LoVo (cell line): ENCODE measurements at places on chromosomes 3 and 15.

- no peak for DNase-seq
Observed at GRCh38 chr15:66481107-66481856, 16.3 kb downstream of the SNAPC5 start.

DNA sequence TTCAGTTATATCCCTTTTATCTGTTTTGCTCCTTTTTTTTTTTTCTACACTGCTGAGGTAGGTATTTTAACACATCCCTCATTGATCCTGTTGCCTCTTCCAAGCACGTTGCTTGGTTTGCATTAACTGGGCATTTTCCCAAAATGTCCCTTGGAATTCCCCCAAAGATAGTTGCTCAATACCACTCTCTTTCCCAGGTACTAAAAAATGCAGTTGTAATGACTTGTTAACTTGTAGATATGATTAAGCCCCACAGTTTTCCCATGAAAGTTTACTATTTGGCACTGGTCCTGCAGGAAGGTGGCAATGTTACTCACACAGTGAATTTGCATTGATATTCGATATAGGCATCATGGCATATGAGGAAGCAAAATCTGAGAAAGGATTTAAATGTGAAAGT lies 67.1 kb downstream of the GRM7 start:
- no peak for DNase-seq

DNA sequence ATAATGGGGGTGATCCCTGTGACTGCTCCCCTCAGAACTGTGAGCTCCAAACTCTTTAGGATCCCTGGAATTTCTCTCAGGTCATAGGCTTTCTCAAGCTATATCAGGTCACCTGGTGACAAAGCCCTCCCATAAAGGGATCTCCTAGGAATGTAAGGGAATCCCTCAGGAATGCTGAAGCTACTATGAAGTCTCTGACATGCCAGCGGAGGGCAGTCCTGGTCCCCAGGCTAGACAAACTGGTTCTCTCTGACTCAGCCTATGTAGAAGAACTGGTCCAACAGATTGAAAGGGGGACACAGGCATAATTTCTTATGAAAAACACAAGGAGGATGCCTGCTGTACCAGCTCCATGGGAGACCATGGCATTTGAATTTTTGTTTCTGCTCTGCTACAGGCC lies 6.7 kb downstream of the LPCAT4 start:
- no peak for DNase-seq

GRCh38 chr3:13878281-13879101 lies 1.4 kb downstream of the WNT7A start:
- DNase-seq = no peak

DNA sequence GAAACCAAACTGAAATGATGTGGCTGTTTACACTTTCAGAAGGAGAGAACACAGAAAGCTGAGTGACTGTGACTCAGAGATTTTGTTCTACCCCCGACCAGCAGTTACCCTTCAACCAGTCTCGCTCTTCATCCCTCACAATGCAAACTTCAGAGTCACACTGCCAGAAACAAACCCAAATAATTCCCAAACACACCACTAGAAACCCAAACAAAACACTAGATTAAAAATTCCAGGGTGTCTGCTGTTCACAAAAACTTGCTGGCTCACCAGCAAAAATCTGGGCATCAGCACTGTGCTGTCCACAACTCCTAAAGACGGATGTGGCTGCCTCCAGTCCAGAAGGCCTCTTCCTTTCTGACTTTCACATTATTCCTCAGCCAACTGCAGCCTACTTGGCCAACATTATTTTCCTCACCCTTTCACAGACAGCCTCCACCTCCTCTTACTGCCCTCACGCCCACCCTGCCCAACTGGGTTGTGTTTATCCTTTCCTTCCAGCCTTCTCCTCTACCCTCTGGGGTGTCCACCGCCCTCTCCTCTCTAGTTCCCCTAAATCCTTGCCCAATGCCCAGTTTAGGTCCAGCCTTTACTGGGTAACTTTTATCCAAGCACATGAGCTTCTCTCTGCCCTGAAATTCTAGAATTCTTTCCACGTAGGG lies 71.4 kb downstream of the MECOM start:
- no peak for DNase-seq

DNA sequence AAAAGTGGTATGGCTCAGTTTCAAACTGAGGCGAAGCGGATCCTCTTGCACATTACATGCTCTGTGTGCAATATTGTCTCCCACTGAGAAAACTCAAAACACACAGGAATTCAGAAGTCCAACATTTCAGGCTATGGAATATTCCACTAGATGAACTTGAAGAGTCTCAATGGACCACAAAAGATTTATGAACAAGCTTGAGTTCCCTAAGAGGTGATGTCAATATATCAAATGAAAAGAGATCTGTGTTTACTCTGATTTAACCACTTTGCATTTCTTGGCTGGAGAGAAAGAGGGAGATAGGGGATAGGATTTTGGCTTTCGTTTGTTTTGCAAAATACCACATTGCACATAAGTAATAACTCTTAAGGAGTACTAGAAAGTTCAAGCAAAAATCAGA lies 20.3 kb downstream of the PDZRN3 start:
- no peak for DNase-seq

GRCh38 chr15:36996538-36997181 lies 103.7 kb downstream of the MEIS2 start:
- DNase-seq = no peak

DNA sequence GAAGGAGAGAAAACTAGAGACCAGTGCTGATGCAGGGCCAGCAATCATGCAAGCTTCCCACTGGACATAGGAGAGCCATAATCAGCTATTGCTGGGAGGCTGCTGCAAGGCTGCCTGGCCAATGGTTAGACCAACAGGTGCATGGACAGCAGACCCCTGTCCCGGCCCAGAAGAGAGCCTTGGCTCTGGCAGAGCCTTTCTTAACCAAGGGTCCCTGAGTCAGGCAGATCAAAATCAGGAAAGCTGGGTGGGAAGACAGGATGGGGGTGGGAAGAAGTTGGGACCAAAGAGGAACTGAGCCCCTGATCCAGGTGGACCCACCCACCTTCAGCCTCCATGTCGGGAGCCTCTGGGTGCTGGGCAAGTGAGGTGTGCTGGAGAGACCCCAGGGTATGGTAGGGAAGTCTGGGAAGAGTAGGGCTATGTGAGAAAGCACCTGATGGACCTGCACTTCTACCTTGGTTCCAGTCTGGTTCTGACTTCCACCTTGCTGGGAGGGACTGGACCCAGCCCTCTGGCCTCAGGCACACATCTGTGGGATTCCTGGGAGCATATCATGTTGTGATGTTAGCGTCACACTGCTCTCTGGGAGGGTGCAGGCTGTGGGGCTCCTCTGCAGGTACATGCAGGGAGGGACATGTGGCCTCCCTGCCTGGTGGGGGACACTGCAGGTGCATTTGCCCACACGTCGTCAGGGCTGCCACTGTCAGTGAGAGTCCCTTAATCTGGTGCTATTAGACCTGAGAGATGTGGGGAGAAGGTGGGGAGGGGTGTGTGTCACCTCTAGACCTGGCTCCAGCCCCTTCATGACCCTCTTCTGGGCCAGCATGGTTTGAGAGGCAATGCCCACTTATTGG lies 24.7 kb downstream of the KY start:
- DNase-seq = no peak

- peak; percentile 95 for DNase-seq
Observed at GRCh38 chr3:149299938-149300801, 33.3 kb downstream of the TM4SF18 start.

GRCh38 chr3:60742606-60743145 lies 508.6 kb downstream of the FHIT start:
- DNase-seq = no peak

DNA sequence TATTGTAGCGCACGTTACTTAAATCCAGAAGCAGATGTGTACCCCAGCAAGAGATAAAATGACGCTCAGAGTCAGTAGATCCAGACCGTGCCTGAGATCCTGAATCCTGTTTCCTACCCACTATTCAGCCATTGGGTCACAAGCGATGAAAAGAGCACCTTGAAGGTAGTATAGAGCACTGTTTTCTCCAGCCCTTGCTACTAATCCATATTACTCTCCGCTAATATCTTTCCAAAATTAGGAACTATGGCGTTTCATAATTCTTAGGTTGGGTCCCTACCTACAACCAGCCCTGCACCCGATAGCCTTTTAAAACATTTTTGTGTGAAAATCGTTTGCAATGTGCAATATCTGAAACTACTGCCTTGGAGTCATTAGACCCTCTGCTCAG lies 596 bp downstream of the BTD start:
- no peak for DNase-seq

- DNase-seq = no peak
Observed at GRCh38 chr3:194326968-194327217, 24.2 kb downstream of the CPN2 start.

- no peak for DNase-seq
Observed at GRCh38 chr3:45653205-45653604, 36.0 kb upstream of the SACM1L start.

DNA sequence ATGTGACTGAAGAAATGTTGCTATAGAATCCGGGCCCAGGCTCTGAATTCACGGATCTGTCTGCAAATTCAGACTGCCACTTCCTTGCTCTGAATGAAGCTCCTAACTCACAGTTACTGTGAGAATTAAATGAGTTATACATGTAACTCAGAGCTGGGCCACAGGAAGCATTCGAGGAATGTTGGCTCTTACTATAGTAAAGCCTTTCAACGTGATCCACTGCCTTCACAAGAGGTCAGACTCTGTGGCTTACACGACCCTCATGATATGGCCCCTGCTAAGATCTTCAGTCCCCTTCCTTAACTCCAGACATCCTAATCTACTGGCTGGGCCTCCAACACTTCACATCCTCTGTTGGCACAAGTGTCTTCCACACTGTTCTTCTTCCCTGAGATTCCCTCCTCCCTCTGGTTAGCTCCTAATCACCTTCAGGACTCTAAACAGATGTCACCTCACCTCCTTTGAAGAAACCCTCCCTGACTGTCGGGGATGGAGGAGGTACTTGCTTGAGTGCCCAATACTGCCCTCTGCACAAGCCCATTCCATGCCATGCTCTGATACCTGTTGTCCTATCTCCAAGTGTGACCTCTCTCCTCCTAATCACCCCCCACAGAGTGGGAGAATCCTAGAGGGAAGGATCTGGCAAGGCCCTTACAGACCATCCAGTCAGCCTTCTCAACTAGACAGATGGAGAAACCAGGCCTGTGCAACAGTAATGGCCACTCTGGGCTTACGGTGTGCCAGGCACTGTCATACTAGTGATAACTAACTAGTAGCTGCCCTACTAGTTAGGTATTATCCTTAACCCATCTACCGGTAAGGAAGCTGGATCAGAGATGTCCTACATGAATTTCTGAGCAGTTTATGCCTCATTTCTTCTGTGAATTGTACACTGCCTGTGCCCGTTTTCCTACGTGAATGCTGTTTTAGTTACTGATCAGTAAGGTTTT lies 1.3 kb downstream of the ACTR8 start:
- DNase-seq = no peak

DNA sequence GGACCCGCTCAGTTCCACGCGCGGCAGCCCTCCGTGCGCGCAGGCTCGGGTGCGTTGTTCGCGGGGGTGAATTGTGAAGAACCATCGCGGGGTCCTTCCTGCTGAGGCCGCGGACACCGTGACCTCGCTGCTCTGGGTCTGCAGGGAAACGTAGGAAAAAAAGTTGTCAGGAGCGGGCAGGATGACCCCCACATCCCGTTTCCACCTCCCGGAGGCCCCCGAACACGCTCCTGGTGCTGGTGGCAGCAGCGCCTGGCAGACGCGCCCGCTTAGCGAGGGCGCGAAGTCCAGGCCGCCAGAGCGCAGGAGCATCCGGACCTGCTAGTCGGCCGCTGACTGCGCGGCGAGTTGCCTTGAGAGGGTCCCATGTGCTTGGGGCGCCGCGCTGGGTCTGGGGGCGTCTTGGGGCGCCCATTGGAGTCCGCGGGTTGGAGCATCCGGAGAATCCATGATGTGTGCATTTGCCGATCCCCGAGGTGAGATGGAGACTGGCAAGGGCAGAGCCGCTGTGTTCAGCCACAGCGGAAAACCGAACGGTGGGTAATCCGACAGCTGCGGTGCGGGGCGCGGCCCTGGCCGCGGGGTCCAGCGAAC lies 520 bp downstream of the GREM1 start:
- DNase-seq = no peak

DNA sequence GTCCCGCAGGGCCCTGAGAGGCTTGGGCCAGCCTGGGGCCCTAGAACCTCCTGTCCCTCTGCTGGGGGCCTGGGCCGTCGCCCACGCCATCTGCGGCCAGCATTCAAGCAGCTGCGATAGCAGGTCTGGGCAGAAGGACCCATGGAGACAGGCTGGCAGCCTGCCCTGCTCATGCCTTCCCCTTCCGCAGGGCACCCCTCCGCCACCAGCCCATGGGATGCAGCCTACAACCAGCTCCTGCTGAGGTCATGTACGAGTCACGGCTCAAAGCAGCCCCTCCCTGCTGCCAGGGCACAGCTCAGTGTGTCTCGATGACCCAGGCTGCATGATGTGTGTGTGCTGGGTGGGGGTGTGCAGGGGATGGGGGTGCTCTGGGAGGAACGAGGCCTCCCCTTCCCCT lies 27.8 kb downstream of the DUSP7 start:
- no peak for DNase-seq

DNA sequence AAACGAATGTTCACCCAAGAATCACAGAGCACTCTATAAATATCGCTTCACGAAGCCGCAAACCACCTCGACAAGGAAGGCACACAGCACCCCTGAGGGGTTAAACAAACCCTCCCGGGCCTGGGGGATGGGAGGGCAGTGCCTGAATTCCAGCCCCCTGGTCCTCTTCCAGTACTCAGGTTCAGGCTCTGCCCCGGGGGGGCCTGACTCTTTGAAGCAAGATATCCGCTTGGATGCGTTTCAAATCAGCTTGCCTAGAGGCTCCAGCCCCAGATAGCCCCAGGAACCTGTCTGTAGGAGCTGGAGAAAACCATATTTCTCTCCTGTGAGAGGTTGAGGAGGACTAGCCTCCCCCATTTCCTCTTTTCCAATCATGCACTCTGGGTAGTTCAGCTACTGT lies 194.7 kb downstream of the WNT5A start:
- DNase-seq = no peak

DNA sequence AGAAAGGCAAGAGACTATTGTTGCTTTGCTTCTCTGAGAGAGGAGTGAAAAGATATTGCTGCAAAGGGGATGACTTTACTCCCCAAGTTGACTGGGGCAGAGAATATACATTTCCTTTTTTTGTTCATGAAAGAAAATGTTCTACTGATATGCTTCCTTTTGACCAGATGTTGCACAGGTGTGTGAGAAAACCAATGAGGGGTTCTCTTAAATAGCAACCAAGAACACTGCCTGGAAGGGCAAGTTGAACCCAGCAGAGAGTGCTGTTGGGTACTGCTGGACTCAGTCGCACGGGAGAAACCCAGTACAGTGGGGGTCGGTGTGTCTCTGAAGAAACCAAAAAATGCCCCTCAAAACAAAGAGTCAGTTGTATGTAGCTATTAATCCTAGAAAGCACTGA lies 101.2 kb downstream of the CHST2 start:
- no peak for DNase-seq

GRCh38 chr15:22895465-22896190 lies 57.2 kb downstream of the NIPA2 start:
- peak; percentile 95 for DNase-seq

GRCh38 chr3:132022914-132023313 lies 11.9 kb downstream of the CPNE4 start:
- no peak for DNase-seq

DNA sequence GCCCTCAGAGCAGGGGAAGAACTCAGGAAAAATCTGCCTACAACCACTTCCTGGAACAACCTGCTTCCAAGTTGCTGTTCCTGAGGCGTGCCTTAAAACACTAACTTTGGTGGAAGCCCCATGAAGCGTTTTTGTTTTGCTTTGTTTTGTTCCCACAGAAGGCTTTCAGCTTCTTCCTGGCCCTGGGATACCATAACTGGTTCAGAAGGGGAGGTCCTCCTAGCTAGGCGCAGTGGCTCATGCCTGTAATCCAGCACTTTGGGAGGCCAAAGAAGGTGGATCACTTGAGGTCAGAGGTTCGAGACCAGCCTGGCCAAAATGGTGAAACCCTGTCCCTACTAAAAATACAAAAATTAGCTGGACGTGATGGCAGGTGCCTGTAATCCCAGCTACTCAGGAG lies 1.2 kb upstream of the IP6K1 start:
- DNase-seq = no peak
